ENCODE measurements at places on chromosomes 7 and 10.
A peak's percentile ranks its signal among the peaks of the same experiment; 100 is the strongest.

- DNase-seq, result no peak
These were observed 151.2 kb downstream of the CFTR start for GRCh38 chr7:117630907-117631564.

GRCh38 chr10:81569488-81569887 is 305.5 kb upstream of the NRG3 start:
- DNase-seq, result no peak

GRCh38 chr10:120713573-120714205 is 137.5 kb upstream of the WDR11 start:
- no peak for DNase-seq

- no peak for DNase-seq
These were observed 20.1 kb downstream of the TES start for GRCh38 chr7:116230191-116231005.

- no peak for DNase-seq
These were observed 338.2 kb upstream of the SMIM30 start for GRCh38 chr7:113456533-113456932.

DNA sequence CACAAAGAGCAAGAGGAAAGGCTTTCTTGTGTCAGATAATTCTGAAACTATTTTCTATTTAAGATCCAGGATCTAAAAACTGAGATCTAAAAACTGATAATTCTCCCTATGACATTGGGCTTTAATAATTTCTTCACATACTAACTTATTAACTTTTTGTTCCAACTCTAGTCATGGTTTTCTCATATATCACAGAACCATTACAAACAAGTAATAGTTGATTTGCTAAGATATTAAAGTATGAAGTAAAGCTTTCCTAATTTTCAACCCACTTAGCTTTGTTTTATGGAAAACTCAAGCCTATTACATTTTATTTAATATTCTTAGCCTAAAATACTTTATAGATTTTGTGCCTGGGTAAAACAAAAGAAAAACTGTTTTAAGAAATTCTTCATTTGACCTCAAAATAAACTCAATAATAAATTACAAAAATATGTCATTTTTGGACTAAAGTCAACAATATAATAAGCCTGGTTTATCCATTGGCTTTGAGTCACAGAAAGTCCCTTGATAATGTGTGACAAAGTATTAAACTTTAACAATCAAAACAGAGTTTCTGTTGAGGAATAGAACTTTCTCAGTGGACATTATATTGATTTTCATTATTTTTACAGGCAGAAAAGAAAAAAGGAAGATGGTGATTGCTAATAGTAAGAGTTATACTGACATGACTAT is 1142.9 kb upstream of the SORCS1 start:
- DNase-seq, result no peak

GRCh38 chr10:97243836-97244235 is 48.6 kb downstream of the ARHGAP19 start:
- no peak for DNase-seq

DNA sequence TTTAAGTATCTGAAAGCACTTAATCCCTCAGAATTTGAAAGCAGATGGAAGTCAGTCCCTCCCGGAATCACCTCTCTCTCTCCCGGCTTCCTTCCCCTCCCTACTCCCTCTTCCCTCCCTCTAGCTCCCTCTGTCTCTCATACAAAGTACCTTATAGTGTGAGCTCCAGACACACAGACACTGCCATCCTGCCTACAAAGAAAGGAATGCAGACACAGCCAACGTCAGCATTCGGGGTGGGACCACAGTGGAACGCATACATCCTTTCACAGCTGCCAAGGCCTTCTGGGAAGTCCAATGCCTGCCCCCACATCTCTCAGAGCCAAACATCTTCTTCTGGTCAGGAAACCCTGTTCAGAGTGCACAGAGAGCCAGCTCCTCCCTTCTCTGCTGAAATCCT is 9.3 kb downstream of the NOD1 start:
- peak; percentile 70 for DNase-seq

DNA sequence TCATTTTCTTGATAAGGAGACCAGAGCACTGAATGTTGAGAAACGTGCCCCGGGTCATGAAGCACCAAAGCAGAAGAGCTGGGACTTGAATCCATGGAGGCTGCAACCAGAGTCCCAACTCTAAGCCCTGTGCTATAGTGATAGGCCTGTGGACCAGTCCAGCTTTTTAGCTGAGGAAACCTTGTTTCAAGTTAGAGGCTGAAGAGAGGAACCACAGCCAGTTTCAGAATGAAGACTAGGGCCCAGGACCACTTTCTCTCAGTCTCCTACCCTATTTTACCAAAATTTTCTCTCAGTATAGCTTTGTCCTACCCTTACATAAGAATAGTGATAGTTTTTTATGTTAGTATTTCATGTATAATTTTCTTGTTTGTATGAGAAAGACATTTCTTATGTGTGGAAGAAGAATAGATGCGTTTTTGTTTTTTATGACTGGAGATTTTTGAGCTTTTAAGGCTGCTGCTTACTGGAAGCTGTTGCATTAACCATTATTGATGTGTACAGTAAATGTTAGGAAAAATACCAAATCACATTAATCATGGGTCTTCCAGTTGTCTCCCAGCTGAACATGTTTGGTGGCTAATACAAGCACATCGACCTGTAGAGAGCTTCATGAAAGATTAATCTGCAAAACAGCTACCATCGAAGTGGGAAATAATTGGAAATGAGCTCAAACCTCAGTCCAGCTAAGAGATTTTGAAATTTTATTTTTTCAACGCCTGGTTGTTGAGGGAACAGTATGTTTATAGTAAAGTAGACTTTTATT is 45.0 kb upstream of the CSTF2T start:
- no peak for DNase-seq

GRCh38 chr10:75547391-75548298 is 116.2 kb downstream of the LRMDA start:
- no peak for DNase-seq

DNA sequence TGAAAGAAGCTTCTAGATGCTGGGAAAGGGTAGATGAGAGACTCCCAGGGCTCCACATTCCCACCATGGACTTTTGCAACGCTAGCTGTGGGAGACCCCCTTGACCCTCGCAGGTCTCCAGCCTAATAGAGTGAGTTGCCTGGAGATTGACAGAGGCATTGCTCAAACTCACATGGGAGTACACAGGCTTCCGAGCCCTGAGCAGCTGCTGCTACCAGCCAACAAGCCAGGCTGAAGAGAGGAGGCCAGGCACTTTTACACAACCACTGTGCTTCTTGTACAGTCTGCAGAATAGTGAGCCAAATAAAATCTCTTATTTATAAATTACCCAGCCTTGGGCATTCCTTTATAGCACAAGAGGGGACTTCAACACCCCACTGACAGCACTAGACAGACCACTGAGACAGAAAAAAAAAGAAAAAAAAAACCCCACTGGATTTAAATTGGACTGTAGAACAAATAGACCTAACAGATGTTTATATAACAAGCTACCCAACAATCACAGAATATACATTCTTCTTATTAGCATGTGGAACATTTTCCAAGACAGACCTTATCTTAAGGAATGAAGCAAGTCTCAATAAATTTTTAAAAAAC is 146.2 kb downstream of the ZFAND4 start:
- DNase-seq, result no peak

GRCh38 chr7:27176962-27177794 is 3.1 kb upstream of the HOXA10 start:
- DNase-seq, result no peak

DNA sequence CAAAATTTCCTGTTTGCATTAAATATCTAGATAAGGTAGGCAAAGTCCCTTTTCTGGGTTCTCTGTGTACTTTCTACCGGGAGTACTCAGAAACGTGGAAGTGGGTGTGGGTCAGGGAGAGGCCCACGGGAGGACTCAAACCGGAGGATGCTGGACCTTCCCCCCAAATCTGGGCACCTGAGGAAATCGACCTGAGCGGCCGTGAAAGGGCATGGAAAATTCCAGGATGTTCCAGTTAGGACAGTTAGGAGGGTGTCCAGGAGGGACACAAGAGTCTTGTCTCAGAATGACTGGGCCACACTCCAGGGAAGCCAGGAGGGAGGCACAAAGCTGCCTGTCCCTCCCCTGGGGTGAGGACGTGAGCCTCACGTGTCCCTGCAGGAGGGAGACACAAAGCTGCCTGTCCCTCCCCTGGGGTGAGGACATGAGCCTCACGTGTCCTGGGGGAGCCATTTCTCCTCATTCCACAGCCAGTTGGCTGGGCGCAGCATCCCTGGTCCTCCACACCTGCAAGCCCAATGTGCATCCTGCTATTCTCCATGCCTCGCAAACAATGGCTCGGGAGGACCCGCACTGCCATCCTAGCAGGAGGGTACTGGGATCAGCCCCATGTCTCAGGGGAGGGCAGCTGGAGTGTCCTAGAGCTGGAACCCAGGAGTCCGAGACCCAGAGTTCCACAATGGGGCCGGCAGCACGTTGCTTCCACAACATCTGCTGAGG is 190.5 kb upstream of the PPP2R2D start:
- no peak for DNase-seq

DNA sequence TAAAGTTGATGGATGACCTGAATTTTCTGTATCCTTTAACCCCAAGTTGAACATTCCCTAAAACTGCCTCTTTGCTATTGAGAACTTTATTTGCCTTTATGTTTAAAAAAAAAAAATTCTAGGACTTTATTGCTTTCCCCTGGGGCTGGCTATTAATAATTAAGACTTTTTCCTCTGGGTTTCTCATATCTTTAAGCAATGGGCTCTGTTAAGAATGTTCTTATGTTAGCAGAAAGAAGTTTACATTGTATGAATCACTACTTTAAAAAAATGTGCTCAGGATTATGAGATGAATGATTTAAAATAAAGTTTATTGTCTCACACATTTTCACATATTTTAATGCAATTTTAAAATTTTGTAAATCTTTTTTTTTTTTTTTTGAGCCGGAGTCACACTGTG is 19.5 kb downstream of the TAX1BP1 start:
- no peak for DNase-seq

DNA sequence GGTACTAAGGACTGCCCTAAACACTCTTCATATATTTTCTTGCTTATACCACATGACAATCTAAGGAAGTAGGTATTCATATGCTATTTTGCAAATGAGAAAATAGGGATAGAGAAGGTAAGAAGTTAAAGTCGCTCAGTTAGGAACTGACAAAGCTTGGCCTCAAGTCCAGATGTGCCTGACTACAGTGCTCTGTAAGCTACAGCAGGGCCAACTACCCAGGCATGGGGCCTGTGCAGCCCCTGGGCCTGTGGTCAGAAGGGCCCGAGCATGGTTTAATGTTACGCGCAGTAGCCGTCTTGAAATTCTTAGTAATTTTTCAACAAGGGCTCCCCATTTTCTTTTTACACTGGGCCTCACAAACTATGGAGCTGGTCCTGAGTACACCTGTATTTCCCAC is 146.2 kb downstream of the GLI3 start:
- no peak for DNase-seq

GRCh38 chr10:4588824-4589223 is 237.2 kb upstream of the AKR1E2 start:
- no peak for DNase-seq

GRCh38 chr7:42812779-42813178 is 99.1 kb downstream of the C7orf25 start:
- DNase-seq, result no peak

- no peak for DNase-seq
These were observed 34.1 kb downstream of the KCNMA1 start for GRCh38 chr10:77603534-77603927.

GRCh38 chr7:143280160-143280559 is 4.6 kb upstream of the TMEM139 start:
- no peak for DNase-seq

GRCh38 chr7:66013938-66014337 is 31.9 kb upstream of the GUSB start:
- peak; percentile 36 for DNase-seq

DNA sequence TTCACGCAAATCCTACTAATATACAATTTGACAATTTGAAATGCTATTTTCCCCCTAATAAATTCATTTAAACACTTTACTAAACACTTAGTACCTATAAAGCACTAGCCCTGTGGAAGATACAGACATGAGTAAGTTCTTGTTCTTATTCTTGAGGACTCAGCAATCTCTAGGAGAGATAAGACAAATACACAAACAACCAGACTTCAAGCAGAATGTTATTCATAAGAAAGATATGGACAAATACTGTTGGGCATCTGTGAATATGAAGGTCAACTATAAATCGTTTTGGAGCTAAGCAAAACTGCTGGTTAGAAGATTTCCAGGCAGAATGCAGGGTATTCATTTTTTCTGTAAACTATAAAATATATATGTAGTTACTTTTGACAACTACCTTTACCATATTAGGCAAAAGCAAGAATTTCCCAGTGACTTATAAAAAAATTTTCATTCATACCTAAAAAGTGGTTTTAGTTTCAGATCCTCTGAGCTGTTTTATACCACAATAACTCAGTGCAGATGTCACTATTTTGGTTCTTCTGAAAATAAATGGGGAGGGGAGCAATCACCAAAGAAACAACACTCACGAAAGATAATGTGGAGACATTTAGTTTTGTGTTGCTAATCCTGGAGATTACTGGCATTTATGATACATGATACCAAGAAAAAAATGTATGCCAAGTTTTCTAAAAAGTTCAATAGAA is 3.8 kb downstream of the VPS41 start:
- no peak for DNase-seq

GRCh38 chr10:35427543-35427942 is 91.2 kb downstream of the CCNY start:
- DNase-seq, result no peak

GRCh38 chr10:73247509-73248258 is 629 bp upstream of the DNAJC9 start:
- no peak for DNase-seq

DNA sequence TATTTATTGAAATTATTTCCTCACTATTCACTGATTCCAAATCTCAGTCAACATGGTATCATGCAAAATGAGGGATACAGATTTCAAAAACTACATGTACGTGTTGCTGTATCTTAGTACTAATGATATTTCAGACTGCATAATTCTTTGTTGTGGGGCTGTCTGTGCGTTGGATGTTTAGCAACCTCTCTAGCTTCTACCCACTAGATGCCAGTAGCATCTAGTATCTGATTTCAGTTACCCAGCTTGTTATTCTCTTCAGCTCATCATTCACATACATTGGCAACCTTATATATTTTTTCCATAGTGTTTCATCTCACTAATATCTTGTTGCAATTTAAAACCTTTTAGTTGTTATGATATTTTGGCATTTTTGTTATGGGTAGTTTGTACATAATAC is 22.5 kb upstream of the WASL start:
- DNase-seq, result no peak

GRCh38 chr7:47382200-47382599 is 199.7 kb downstream of the TNS3 start:
- no peak for DNase-seq

GRCh38 chr7:101426303-101427011 is 63.8 kb downstream of the COL26A1 start:
- no peak for DNase-seq
